ENCODE measurements at places on chromosomes 6 and 20. TPM values are rescaled to one million over a fixed set of nuclear protein-coding genes. Genes with fewer than 3 reads are reported as not detected.

- DNase-seq, result no peak
Measured at GRCh38 chr6:30092852-30093543, 17.4 kb upstream of the RNF39 start.

DNA sequence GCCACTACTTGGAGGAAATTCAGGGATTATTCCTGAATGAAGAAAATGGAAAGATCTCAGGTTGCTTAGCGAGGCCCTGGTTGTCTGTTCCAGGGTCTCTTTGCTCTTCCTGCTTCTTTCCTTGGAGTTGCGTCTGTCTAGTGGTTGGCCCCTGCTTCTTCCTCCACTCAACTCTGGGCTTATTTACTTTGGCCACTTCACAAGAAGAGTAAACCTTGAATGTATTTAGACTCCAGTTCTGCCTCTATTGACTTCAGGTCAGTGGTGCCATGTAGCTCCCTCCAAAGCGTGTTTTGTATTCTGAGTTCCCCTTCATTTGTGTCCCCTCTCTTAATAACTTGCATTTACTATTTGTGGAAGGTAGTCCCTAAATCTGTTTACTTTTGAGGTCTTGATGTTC lies 456.5 kb downstream of the UTRN start:
- DNase-seq, result no peak

ETV7 gene
- polyA plus RNA-seq, result 0.14 TPM

DNA sequence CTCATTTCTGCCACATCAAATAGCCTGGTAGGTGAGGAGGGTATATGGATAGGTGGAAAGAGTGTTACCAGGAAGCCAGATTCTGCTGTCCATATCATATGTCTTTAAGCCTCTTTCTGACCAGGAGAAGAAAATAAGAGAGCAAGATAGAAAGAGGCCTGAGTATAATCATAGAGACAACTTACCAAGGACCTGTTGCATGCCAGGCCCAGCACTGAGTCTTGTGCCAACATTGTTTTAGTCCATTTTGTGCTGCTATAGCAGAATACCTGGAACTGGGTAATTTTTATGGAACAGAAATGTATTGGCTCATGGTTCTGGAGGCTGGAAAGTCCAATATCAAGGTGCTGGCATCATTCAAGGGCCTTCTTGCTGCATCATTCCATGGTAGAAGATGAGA lies 7.3 kb upstream of the ADA start:
- no peak for DNase-seq

DNA sequence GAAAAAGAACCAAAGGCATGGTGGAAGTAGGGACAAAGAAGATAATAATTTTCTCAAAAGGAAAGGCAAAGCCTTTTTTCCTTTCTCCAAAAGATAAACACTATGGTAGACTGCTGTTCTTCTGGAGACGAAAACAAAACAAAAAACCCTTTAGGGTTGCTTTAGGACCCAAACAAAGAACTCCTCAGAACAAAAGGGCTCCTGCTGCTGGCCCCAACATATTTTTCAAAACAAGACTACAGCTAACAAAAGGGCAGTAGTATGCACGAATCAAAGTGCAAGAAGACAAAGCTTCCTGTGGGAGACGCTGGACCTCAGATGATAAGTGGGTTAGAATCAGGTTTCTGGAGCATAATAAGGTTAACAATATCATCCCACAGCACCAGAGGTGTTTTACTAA lies 15.8 kb downstream of the NCOA5 start:
- no peak for DNase-seq

DNA sequence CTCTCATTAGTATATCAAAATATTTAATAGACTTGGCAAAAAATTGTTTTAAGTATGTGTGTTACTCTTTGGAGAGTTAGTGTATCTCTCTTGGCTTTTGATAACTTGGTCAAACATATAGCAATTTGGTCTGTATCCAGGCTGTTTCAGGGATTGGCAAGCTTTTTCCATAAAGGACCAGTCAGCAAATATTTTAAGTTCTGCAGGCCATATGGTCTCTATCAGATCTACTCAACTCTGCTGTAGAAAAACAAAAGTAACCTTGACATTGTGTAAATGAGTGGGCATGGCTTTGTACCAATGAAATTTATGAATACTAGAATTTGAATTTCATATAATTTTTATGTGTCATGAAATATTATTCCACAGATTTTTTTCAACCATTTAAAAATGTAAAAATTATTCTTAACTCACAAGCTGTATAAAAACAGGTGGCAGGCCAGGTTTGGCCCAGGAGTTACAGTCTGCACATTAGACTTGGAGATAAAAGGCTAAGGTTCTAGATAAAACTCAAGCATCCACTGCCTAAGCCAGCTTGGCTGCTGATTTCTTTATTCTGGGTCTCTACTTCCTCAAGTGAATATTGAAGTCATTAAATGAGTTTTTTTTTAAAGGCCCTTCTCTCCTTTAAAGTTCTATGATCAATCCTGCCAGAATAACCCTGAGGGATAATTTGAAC lies 13.7 kb downstream of the GSTA4 start:
- no peak for DNase-seq

HLA-DQB2 gene
- 2.1 TPM for polyA plus RNA-seq

SYCP2 gene
- 8.4 TPM for polyA plus RNA-seq

NKX2-4 gene
- polyA plus RNA-seq, result not detected

BPIFB2 gene
- not detected for polyA plus RNA-seq

RUNX2 gene
- 1.8 TPM for polyA plus RNA-seq

DNA sequence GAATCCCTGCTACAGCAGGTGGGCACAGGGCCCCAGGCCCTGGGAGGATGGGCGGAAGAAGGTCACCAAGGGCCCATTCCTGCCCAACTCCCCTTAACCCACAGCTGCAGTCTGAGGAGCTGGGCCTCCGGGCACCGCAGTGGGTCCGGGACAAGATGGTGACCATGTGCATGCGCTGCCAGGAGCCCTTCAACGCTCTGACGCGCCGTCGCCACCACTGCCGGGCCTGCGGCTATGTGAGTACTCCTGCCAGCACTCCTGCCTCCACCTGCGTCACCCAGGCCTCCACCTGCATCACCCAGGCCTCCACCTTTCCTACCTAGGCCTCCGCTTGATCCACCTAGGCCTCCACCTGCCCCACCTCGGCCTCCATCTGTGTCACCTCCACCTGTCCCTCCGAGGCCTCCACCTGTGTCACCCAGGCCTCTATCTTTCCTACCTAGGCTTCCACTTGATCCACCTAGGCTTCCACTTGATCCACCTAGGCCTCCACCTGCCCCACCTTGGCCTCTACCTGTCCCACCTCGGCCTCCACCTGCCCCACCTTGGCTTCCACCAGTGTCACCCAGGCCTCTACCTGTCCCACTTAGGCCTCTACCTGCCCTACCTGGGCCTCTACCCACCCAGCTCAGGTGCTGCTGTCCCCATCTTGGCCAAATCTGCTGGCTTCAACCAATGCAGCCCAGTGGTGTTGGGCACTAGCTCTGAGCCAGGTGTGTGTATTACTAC lies 16.8 kb downstream of the FGD2 start:
- no peak for DNase-seq

- no peak for DNase-seq
Measured at GRCh38 chr20:20552076-20552475, 160.4 kb downstream of the RALGAPA2 start.

- DNase-seq, result no peak
Measured at GRCh38 chr6:28802417-28803336, 121.1 kb downstream of the TRIM27 start.

REV3L gene
- 67.0 TPM for polyA plus RNA-seq

SLC22A2 gene
- polyA plus RNA-seq, result not detected

DNA sequence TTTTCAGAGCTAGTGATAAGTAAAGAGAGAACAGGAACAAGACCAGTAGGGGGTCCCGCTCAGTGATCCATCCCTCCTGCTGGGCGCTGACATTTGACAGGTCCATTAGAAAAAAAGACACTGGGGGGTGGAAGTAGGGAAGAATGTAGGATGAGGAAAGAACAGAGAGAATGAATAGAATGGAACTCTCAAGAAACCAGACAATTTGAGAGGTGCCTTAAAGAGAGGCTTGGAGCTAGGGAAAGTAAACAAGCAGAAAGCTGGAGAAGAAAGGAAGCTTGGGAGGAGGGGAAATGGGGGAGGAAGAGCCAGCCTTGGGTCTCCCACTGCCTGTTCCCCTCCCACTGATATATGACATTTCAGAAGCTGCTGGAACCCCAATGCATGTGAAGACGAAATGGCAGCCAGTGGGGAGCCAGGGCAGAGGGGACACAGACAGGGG lies 8.4 kb downstream of the GABBR1 start:
- DNase-seq, result no peak

TBXT gene
- polyA plus RNA-seq, result not detected

PPP1R14C gene
- 11.4 TPM for polyA plus RNA-seq

WFDC5 gene
- polyA plus RNA-seq, result not detected

SLC17A9 gene
- 2.7 TPM for polyA plus RNA-seq

DNA sequence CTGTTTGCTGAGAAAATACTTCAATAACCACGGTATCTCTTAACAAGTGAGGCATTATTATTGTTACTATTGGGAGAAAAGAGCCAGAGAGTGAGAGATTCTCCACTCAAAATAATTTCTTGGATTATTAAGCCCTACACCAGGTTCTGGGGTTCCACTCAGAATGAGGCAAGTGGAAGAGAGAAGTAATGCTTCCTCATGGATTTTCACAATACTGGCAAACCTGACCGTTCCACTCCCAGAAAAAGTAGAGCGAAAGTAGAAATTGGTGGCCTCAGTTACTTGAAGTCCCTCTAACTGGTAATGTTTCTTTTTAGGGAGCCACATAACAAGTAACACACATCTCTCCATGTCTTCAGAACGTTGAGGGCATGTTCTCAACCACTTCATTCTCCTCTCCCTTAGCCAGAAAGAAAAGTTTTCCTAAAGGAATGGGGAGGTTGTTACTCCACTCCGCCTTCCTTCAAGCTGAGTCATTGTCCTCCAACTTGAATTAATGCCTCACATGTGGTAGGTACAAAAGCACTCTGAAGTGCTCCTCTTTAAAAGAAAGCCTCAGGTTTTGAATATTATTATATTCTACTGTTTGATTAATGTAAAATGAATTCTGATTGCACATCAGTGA lies 1.9 kb downstream of the BAG2 start:
- no peak for DNase-seq

DNA sequence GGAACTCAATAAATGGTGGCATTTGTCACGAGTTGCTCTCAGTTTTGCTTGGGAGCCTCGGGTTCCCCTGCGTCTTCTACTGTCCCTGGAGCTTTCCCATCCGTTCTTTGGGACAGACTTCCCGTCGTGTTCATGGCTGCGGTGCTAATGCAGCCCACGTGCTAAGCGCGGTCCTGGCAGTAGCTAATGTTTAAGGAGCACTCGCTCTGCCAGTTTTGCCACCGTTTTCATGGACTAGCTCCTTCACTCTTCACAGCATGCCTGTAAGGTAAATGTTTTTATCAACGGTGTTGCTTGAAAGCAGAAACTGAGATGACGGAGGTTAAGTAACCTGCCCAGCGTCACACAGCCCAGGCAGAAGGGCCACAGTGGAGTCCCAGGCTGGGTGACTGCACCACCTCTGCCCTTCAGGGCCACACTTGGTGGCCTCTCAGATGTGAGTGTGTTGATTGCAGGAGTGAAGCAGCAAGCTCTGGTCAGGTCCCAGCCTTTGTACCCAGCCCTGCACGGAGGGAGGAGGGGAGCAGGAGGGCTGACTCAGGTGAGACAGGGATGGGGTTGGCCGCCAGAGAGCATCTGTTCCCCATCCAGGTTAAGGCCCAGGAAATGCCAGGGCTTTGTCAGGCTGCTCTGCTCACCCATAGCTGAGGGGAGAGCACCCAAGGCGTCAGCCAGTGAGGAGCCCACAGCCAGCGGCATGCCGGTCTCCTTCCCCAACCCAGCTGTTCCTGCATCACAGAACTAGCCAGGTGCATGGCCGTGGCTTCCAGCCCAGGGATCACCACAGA lies 181.8 kb downstream of the ZMYND8 start:
- no peak for DNase-seq

COQ3 gene
- polyA plus RNA-seq, result 9.8 TPM

ALDH8A1 gene
- 1.1 TPM for polyA plus RNA-seq

KHDC1 gene
- 10.8 TPM for polyA plus RNA-seq

- no peak for DNase-seq
Measured at GRCh38 chr6:20302702-20303251, 90.5 kb upstream of the MBOAT1 start.

LY6G6C gene
- 0.45 TPM for polyA plus RNA-seq

- DNase-seq, result peak; percentile 6
Measured at GRCh38 chr6:137493218-137494038, 766 bp downstream of the OLIG3 start.
